Cardiac muscle cell (in vitro differentiated cells and primary cell): ENCODE measurements at places on chromosomes 5 and 9. TPM values are rescaled to one million over a fixed set of nuclear protein-coding genes. Genes with fewer than 3 reads are reported as not detected.

The ZSWIM6 gene
- 7.8 and 8.3 TPM in 2 replicates for total RNA-seq

The TRIM14 gene
- total RNA-seq, result 1.3 and 1.5 TPM in 2 replicates

The SVEP1 gene
- total RNA-seq, result 2.8 and 4.4 TPM in 2 replicates

The ZNF782 gene
- 5.5 and 6.7 TPM in 2 replicates for total RNA-seq

The GRM6 gene
- total RNA-seq, result not detected in 2 replicates

The BTNL9 gene
- total RNA-seq, result not detected in 2 replicates

The C5orf58 gene
- total RNA-seq, result not detected in 2 replicates

The PLEKHG4B gene
- total RNA-seq, result 15.0 and 20.1 TPM in 2 replicates

The OR1J2 gene
- not detected in 2 replicates for total RNA-seq

The FBP2 gene
- not detected in 2 replicates for total RNA-seq

The CEL gene
- 1.1 and 1.6 TPM in 2 replicates for total RNA-seq

The BTNL8 gene
- total RNA-seq, result not detected in 2 replicates

The GRAMD2B gene
- 17.7 and 19.5 TPM in 2 replicates for total RNA-seq

The CA9 gene
- 2.4 and 3.1 TPM in 2 replicates for total RNA-seq

The SLC36A3 gene
- not detected in 2 replicates for total RNA-seq

The RNF14 gene
- 35.4 and 57.2 TPM in 2 replicates for total RNA-seq

The SOX30 gene
- 0.07 TPM in 1 of 2 replicates, not detected in the other for total RNA-seq

The GABRA1 gene
- not detected in 2 replicates for total RNA-seq
